ENCODE measurements at places on chromosomes 2 and 18.

DNA sequence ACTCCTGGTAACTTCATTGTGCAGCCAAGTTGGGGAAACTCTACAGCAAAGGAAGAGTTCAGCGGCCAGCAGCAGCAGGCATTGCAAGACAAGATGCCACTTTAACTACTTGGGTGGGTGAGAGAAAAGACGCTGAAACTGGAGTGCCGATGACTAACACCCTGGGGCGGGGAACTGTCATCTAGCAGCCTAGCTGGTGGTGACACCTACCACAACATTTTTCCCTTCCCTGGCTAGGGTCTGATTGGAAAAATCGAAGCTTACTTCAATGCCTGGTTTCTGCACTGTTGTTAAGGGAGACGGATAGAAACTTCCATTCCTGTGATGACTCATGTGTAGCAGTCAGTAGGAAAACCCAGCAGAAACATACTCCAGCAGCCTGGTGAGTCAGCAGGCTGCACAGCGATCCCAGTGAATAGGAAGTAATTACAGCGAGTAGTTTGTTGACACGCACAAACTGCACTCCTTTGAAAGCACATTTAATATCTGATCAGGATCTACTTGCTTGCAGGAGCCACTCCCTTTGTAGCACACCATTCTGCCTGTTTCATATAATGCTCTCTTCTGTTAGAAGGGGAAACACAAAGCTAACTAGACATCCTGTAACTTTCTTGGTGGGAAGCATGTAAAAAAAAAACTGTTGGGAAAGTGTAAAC is 62.1 kb upstream of the MAPRE2 start:
- DNase-seq = peak; percentile 83

- DNase-seq = no peak
Observed at GRCh38 chr2:113686537-113686936, 59.5 kb downstream of the RABL2A start.

- DNase-seq = peak; percentile 26
Observed at GRCh38 chr2:121076885-121077549, 208.0 kb downstream of the TFCP2L1 start.

- no peak for DNase-seq
Observed at GRCh38 chr18:55783921-55784320, 195.9 kb upstream of the TCF4 start.

- no peak for DNase-seq
Observed at GRCh38 chr18:79402209-79402576, 6.5 kb downstream of the NFATC1 start.

DNA sequence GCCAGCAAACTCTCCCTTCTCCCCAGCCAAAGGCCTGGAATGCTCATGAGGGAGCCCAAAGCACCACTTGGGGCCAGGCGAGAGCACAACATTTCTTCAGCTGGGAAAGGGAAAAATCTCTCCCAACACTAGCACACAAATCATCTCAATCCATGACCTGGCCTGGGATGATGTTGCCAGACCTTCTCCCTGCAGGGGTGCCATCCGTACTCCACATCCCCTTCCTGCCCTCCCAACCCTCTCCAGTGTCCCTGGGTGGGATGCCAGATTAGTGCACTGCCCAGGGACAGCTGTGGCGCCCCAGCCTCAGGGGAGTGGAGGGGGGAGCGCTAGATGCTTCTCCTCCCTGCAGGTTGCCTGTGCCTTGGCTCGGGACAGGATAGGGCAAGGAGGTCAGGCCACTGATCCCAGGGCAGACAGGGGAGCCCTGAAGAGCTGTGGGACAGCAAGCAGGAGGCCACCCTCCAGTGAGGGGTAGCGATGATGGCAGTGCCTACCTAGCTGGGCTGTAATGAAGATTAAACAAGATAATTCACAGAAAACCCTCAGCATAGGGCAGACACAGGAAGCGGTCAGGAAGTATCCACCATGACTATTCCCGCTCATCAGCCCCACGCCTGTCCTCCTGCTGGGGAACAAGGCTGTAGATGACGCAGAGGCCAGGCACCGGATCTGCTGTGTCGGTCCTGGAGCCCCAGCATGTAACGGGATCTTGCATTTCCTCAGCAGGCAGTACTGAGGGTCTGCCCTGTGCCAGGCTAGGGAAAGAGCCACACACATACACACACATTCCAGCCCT is 31.1 kb downstream of the SERTAD2 start:
- no peak for DNase-seq

DNA sequence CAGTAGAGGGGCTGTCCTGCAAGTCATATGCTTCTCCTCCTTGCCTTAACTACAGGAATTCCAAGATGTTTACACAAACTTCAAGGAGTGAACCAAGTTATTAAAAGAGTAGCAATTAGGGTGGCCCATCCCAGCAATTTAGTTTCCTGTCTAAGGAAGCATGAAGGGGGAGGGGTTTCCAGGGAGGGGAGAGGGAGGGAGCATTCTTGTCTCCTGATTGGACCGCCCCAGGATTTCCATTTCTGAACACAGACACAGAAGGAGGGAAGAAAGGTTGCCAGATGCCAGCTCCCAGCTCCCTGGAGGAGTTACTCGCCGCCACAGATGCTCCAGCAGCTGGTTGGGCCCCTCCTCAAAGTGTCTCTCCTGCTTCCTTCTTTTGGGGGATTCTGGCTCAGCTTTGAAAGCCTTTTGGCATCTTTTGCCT is 107.6 kb downstream of the TRIB2 start:
- DNase-seq = no peak

DNA sequence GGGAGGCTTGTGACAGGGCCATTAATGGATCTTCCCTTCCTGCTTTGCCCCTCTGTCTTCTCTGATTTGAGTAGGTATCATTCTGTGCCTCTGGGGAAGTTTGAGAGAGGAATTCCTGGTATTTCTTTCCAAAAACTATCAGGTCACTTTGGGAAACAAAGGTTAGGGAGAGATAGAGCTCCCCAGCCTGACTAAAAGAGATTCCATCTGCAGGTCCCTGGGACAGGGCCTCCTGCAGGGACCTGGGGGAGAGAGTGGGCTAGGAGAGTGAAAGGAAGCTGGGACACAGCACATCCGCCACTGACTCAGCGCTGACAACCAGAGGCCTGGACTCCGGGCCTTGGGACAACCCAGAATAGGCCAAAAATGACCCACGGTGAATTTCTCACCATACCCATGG is 6.4 kb downstream of the GALNT14 start:
- DNase-seq = no peak

DNA sequence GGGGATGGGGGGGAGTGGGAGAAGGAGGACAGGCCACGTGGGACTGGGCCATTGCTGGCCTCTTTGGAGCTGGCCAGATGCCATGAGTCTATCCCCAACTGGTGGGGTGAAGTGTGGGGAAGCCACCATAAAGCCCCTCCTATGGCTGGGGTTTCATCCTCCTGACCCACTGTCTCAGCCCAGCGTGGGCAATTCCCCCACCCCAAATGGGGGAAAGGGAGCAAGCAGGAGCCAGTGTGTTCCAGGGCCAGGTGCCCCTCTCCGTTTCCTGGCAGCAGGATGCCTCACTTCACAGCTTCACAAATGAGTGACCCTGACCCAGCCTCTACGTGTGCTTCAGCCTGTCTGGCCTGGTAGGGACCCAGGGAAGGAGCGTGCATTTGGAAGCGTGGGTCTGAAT is 474.7 kb upstream of the HS6ST1 start:
- DNase-seq = no peak

- no peak for DNase-seq
Observed at GRCh38 chr2:42195559-42195958, 26.4 kb downstream of the EML4 start.

- no peak for DNase-seq
Observed at GRCh38 chr2:161825429-161825828, 201.2 kb downstream of the SLC4A10 start.

- no peak for DNase-seq
Observed at GRCh38 chr2:160742667-160743066, 249.1 kb upstream of the RBMS1 start.

- no peak for DNase-seq
Observed at GRCh38 chr2:177165721-177166711, 46.6 kb upstream of the HNRNPA3 start.

GRCh38 chr2:213219816-213220215 is 64.4 kb upstream of the SPAG16 start:
- DNase-seq = no peak

DNA sequence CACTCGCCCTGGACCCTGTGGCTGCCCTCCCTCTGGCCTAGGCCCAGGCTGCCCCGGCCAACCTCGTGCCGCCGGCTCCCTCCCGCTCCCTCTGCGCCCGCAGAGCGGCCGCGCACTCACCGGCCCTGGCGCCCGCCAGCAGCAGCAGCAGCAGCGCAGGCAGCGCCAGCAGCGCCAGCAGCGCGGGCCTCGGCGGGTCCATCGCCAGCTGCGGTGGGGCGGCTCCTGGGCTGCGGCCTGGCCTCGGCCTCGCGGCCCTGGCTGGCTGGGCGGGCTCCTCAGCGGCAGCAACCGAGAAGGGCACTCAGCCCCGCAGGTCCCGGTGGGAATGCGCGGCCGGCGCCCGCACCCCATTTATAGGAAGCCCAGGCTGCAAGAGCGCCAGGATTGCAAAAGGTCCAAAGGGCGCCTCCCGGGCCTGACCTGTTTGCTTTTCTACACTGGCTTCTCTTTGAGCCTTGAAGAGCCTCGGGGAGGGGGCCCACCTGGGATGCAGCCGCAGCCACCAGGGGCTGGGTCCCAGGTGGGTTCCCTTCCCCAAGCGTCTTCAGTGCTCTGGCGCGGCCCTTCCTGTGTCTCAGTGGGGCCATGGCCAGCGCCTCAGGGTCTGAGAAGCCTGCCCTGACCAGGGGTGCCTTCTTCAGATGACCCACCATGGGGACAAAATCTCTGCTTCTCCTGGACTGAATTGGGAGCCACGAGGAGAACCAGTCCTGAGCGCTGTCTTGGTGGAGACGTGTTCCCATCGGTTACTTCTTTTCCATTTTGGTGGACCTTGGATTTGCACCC is at the start of gene APOB:
APOB (minus strand) TSS at position 330 of the 789 bp plus-strand sequence; CDS start at position 202, 128 bp downstream.
- no peak for DNase-seq

DNA sequence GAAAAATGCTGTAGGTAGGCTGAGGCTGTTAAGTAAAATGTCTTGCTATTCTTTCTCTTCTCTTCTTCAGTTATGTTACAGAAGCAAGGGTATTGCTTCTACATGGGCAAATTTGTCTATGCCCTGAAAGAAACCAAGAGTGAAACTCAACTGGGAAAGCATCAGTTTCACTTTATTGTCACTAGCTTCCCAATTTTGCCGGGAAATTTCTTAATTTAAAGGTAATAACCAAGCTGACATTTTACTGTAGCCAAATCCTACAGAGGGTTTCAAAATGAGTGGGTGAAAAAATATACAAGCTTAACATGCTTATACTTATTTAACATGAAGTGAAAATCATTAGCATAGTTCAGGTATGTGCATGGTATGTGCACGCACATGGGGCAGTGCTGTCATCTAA is 3.2 kb downstream of the TANK start:
- DNase-seq = no peak

DNA sequence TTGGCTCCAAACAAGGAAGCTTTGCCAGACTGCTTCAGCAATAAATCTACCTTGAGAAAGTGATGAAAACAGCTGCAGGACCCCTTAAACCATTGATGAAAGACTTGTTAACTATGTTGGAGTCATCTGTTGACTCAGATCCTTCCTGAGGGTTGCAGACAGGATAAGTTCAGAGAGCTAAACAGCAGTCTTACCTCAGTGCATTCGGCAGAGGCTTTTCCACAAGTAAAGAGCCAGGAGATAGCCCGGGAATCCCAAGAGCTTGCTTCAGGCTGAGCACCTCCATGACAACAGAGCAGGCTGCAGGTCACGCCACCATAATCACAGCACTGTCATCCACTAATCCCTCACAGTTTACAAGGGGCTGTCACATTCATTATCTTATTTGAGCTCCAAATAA is 23.7 kb downstream of the KIAA2012 start:
- no peak for DNase-seq

DNA sequence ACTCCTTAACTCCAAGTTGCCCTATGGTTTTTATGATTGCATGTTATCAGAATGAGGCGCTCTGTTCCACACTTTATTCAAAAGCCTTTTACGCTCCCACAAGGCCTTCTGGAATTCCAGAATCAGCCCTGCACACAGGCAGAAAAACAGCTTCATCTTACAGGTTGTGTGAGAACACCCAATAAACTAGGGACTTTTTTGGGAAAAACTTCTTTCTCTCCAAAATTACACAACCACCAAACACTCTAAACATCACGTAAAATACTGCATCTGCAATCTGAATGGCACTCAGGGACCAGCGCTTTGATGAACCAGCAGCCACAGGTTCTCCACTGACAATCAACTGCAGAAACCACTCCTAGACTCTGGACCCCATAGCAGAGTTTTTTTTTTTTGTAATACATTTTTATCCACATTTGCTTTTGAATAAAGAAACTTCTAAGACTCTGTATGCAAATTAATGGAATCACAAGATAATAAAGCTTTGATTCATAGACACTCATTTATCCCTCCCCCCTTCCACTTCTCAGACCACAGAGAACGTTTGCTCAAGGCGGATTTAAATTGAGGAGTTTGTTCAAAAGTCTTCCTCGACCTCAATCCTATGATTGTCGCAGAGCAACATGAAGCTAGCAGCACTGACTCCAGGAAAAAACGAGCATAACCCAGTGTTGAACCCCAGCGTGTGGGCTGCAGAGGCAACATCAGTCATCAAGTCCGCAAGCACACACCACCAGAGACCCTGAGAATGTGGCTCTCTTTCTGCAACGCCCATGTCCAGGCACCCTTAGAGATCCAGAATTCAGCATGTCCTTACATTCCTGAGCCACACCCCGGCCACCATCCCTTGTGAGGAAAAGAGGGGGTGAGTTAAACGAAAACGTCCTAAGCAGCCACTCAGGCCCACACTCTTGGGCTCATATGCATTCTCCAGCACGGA is 116.5 kb downstream of the MBP start:
- no peak for DNase-seq

GRCh38 chr2:172106108-172106961 is 3.6 kb upstream of the DLX2 start:
- DNase-seq = no peak

GRCh38 chr2:16824472-16824871 is 158.8 kb upstream of the CYRIA start:
- no peak for DNase-seq

DNA sequence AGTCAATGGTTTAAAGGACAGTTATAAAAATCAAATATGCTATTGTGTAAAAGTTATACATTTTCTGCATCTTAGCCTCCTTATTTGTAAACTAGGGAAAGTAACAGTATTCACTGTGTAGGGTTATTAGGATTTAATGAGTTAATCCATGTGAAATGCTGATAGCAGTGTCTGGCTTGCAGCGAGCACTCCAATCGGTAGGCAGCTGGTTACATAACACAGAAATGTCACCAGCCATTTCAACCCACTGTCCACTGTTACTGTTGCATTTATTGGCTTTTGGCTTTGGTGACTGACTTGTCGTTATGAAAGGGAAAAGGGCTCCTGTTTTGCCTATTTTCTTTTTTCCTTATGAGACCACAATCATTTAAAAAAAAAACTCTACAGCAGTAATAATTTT is 38.9 kb downstream of the ID2 start:
- no peak for DNase-seq
